ENCODE measurements at places on chromosomes 12 and 14.

- DNase-seq: no peak
These were observed 2.2 kb downstream of the TMEM106C start for GRCh38 chr12:47965581-47965980.

DNA sequence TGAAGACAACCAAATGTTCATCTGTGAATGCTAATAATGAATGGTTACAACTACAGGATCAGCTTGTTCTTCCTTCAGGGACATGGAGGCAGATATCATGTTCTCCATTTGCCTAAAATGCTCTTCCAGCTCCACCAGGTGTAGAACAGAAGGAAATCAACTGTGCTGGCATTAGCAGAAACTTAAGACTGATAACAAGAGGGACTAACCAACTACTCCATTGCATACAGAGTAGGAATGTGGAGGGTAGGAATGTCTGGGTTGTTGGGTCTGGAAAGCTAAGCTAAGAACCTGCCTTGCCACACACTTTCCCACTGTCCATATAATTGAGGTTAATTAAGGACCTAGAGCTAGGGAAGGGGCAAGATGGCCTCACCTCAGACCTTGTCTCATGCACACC, 11.4 kb upstream of the KRT2 start:
- DNase-seq: no peak

DNA sequence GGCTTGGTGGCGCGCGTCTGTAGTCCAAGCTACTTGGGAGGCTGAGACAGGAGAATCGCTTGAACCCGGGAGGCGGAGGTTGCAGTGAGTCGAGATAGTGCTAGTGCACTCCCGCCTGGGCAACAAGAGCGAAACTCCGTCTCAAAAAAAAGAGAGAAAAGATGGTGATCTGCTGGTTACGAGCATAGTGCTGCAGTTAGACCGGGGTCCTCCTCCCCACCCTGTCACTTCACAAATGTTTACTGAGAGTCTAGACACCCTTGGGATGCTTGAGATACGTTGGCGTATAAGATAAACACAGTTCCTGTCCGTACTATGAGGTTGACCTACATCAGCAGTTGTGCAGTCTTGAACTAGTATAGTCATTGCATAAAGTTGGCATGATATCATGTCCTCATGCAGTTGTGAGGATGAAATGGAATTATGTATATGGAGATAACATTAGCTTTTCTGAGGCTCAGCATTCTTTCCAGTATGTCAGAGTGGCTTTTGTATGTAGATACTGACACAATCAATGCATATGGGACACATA, 787 bp downstream of the ACAD10 start:
- DNase-seq: no peak

DNA sequence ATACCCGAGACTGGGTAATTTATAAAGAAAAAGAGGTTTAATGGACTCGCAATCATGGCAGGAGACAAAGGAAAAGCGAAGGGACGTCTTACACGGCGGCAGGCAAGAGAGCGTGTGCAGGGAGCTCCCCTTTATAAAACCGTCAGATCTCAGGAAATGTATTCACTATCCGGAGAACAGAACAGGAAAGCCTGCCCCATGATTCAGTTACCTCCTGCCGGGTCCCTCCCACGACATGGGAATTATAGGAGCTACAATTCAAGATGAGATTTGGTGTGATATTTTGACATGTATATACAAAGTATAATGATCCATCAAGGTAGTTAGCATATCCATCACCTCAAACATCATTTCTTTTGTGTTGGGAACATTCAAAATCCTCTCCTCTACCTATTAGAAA, 2.3 kb upstream of the CDCA4 start:
- DNase-seq: no peak

DNA sequence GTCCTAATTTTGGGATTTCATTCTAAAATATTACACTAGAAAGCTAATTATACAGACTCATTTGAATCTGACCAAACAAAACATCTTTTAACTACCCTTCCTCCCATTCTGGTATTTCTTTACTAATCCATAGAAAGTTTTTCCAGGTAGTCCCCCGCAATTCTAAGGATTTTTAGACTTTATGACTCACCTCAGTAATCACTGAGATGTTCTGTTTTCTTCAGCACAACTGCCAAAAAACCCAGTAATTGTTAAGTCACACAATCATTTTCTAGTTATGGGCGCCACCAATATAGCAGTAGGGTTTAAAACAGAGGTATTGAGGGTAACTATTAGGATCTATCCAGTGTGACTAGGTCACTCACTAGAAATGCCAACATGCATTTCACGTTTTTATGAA, 1.6 kb upstream of the ARID4A start:
- DNase-seq: no peak
